ENCODE measurements at places on chromosomes 7 and 10.

DNA sequence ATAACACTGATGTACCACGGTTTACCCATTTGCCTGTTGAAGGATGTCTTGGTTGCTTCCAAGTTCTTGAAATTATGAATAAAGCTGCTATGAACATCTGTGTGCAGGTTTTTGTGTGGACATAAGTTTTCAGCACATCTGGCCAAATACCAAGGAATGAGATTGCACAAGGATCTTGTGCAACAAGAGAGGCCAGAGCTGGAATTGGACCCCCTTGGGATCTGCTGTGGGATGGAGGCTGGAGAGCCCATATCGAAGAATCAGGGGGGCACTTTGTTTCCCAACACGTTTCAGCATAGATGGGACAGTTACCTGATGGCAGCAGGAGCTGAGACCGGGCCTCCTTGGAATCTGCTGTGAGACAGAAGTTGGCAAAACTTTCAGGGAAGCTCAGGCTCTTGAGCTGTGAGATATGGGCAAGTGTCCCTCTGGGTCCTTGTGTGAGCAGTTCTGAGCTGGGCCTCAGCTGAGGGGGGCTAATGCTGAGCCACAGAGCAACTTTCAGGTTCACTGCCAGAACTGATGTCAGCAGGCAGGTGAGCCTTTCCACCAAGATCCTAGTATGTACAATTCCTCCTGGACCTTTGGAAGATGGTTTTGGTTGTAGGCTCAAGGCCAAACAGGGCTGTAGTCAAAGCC lies 115.2 kb upstream of the RAB18 start:
- no peak for DNase-seq

DNA sequence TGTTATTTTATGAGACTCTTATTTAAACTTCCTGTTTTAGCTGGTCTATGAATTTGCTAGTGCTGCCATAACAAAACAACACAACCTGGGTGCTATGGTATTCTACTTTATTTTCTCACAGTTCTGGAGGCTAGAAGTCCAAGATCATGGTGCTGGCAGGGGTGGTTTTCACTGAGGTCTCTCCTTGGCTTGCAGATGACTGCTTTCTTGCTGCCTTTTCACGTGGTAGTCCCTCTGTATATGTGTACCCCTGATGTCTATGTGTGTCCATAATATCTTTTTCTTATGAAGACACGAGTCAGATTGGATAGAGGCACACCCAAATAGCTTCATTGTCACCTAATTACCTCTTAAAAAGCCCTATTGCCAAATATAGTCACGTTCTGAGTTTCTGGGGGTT lies 270.5 kb downstream of the BMPER start:
- no peak for DNase-seq

- no peak for DNase-seq
These were observed 77.1 kb downstream of the FRMPD2 start for GRCh38 chr10:48197236-48197899.

GRCh38 chr7:95441042-95441823 lies 6.4 kb upstream of the PON2 start:
- no peak for DNase-seq

GRCh38 chr7:29391262-29391661 lies 172.4 kb upstream of the PRR15 start:
- DNase-seq = no peak

DNA sequence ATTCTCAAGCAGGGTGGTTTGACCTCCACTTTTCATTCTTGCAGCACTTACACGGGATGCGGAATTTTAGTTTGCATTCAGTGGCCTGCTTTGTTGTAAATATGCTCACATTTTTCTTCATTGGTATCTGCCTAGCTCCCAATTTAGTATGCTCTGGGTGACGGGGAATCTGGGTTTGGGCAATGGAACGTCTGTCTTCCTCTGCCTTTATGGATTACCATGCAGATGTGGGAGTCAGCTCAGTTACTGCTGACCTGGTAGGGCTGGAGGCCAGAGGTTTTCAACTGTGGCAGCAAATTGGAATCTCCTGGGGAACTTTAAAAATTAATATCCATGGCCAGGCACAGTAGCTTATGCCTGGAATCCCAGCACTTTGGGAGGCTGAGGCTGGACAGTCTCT lies 161.6 kb downstream of the CAMK1D start:
- no peak for DNase-seq

DNA sequence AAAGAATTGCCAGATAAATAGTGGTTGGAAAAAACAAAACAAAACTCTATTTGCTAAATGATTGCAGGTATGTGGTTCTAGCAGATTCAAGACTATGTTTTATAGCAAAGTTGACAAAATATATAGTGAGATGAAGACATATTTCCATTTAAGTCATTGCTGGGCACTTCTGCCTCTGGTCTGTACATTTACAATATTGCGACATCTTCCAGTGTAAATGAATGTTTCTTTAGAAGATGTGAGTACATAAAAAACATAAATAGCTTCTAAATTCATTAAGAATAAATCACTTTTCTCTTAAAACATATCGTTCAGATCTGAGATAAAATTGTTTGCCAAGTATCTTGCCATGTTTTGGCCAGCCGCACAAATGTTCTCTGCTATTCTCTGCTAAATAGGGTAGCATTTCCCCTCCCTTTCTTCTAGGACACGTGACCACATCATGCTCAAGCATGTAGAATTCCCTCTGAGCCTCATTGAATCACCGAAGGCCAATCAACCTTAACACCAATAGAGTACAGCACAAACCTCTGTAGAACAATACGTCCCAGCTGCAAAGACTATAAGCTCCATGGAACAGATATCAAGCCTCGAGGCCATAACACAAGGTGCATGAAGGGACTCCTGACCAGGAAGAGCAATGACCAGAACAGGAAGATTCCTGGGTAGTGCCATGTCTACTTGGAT lies 1173.3 kb downstream of the GATA3 start:
- DNase-seq = no peak

DNA sequence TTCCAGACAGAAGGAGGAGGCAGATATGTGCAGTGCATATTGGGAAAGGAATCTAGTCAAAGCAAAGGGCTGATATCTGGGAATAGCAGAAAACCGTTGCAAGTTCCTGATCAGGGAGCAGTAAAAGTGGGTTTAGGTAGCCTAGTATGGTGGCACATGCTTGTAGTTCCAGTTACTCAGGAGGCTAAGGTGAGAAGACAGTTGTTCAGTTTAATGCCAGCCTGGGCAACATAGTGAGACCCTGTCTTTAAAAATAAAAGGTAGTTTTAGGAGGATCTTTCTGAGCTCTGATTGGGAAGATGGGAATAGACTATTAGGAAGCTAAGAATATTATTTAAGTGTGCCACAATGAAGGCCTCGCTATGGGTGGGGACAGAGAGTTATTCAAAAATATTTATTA lies 1.7 kb downstream of the CCDC172 start:
- DNase-seq = no peak

GRCh38 chr10:77034795-77035194 lies 602.8 kb downstream of the KCNMA1 start:
- DNase-seq = no peak

- no peak for DNase-seq
These were observed 7.0 kb downstream of the UMAD1 start for GRCh38 chr7:7647495-7648036.

GRCh38 chr7:38781991-38782390 lies 127.0 kb downstream of the VPS41 start:
- no peak for DNase-seq

GRCh38 chr10:94264085-94264484 lies 98.7 kb downstream of the NOC3L start:
- DNase-seq = no peak

DNA sequence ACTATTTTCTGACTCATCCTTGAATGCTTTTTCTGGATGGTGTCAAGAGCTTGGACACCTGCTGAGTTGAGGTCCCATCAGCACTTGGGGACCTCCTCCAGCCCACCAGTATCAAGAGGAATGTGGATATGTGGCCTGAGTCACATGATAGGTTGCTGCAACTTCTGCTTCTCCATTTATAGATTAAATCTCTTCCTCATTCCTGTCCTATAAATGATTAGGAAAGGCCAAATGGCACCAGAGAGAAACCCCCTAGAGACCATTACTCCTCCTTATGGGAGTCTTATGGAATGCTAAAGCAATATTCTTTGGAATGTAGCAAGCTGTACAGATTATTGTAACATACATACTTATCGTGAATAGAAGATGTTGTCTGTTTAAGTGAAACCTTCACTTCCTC lies 85.6 kb downstream of the NEUROD6 start:
- DNase-seq = no peak

DNA sequence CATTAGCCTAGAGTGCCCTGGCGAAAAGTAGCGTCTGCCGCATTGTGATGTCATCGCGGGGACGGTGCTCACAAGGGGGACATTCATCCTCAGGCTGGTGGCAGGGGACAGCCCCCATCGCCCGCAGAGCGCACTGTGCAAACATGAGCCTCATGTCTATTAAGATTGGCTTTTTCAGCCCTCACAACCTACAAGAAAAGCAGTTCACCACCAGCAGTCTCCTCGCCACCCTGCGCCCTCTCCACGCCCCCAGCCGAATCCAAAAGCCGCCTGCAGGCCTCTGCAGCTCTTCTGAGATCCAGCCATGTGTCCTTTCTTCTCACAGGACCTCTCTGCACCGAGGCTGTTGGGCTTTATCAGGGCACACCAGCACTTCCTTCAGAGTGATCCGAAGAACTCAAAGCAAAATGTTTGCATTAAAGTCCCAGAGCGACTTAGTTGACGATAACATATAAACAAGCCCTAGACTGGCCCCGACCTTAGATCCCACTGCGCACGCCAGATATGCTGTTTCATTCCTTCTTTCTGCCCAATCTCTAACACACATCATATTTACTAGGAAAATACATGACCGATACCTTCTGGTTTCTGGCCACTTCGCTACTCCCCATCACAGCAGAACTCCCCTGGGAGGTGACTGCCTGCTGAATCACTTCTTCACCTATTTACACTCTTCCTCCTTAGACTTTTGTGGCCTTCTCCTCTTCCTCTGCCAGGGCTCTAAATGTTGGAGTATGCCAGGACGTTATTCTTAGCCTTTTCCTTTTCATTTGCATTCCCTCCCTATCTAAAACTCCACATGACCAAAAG lies 206.0 kb upstream of the SH2B2 start:
- DNase-seq = peak; percentile 70

Data from NCI-H526 (cell line).